Subcutaneous preadipocyte (primary cell): ENCODE measurements at places on chromosomes 12 and 14. TPM values are rescaled to one million over a fixed set of nuclear protein-coding genes. Genes with fewer than 3 reads are reported as not detected.

The OTOGL gene
- total RNA-seq, result under 0.01 and 0.20 TPM in 2 replicates

The TTC9 gene
- total RNA-seq, result under 0.01 TPM in 1 of 2 replicates, not detected in the other

The NELL2 gene
- 0.20 and 0.37 TPM in 2 replicates for total RNA-seq

The RPL10L gene
- total RNA-seq, result not detected in 2 replicates

The ADAM21 gene
- total RNA-seq, result 0.37 and 0.39 TPM in 2 replicates

The KITLG gene
- 27.9 and 45.7 TPM in 2 replicates for total RNA-seq
